Stimulated activated CD8-positive, alpha-beta memory T cell treated with anti-CD3 and anti-CD28 coated beads, Interleukin-7, amount 100 ng/mL, for 24 hours (primary cell): ENCODE measurements at places on chromosomes 6 and 20.

GRCh38 chr20:1414982-1415381 is 22.1 kb upstream of the FKBP1A start:
- no peak for DNase-seq

DNA sequence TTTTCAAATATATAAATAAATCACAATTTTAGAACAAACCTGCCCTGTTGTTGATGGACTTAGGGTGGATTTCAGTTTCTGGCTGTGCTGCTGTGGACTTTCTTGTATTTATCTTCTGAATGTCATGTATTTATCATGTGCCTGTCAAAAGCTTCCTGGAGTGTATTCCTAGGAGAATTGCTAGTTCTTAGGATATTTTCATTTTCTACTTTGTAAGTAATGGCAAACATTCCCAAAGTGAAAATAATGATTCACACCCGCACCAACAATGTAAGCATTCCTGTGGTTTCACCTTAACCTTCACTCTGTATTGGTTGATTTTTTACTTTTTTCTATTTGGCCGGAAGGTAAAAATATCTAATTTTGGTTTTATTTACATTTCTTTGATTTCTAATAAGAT is 387.8 kb downstream of the SMOC2 start:
- no peak for DNase-seq

GRCh38 chr6:162099685-162100084 is 627.9 kb downstream of the PRKN start:
- DNase-seq, result no peak

DNA sequence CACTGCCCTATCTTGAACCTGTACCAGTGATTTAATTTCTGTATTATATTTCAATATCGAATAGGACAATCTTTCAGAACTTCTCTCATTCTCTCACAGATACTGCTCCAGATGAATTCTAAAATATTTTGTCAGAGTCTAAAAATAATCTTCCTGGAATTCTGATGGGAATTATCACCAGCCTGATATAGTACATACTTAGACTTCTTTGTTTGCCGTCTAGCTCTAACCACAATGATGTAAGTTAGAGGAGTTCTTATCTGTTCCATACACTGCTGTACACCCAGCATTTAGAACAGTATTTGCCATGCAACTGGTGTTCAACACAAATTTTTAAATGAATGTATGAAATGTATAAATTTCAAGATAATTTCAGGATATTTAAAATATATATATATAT is 1.3 kb upstream of the HUS1B start:
- no peak for DNase-seq

- DNase-seq, result no peak
These were observed 490 bp downstream of the MMUT start for GRCh38 chr6:49462599-49462926.

DNA sequence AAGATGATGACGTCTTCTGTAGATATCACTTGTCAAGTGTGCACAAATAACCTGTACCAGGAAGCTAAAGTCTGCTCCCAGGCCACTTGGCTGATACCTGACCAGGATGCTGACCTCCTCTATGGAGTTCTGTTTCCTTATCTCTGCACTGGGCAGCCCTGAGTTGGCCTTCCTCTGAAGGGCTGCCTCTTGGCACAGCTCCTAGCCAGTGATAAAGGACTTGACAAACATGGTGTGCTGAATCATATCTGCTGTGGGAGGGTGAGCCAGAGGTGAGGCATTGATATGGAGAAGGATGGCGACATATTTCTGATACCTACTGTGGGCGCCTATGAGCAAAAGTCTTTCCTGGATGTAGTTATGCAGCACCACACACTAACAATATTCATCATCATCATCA is 32.8 kb upstream of the FOXA2 start:
- no peak for DNase-seq

DNA sequence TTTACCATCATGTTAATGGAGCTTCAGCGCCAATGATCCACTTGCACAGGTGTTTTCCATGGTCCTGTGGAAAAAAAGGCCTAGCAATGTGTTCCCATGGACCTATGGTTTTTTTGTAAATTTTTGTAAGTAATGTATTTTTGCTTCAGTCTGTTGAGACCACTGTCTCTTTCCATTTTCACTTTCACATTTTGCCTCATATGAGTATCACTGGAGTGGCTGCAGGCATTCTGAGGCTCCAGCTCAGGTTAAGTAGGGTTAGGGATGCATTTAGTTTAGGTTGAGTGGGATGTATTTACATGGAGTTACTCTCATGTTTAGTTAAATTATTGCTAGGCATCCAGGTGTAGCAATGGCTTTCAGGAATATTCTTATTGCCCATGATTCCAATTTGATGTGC is 19.2 kb upstream of the LMBRD1 start:
- DNase-seq, result no peak

DNA sequence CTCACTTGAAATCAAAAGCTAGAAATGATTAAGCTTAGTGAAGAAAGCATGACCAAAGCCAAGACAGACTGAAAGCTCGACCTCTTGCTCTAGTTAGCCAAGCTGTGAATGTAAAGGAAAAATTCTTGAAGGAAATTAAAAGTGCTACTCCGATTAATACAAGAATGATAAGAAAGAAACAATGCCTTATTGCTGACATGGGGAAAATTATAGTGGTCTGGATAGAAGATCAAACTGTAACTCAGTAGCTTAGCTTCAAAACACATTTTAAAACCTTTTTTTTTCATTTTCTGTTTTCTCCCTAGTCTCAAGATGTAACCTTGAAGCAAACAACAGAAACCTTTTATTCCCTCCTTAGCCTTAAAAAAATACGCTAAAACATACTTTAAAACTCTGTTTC is 11.4 kb upstream of the GJE1 start:
- no peak for DNase-seq

GRCh38 chr6:13593103-13593502 is 18.7 kb downstream of the SIRT5 start:
- no peak for DNase-seq

GRCh38 chr20:10430000-10430466 is 4.0 kb downstream of the MKKS start:
- no peak for DNase-seq

- DNase-seq, result no peak
These were observed 135.3 kb upstream of the ARMC2 start for GRCh38 chr6:108712946-108713345.

- no peak for DNase-seq
These were observed 15.0 kb downstream of the BLTP3A start for GRCh38 chr6:34806738-34807453.

DNA sequence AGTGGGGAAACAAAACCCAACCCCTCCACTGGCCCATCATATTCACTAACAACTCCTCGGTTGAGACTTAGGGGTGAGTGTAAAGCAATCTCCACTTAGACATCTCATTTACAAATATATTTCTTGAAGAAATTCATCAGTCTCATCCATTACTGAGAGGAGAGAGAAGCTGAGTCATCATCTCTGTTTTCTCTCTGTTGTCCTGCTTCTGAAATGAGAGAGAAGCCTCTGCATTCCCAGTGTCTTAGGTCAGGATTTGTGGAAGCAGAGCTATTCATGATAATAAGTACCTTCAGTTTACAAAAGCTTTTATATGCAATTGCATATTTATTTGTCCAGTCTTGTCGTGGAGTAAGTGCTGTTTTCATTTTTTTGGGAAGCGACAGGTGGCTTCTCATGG is 879 bp downstream of the MEP1A start:
- DNase-seq, result no peak

- no peak for DNase-seq
These were observed 85.5 kb downstream of the BMP7 start for GRCh38 chr20:57180954-57181353.

DNA sequence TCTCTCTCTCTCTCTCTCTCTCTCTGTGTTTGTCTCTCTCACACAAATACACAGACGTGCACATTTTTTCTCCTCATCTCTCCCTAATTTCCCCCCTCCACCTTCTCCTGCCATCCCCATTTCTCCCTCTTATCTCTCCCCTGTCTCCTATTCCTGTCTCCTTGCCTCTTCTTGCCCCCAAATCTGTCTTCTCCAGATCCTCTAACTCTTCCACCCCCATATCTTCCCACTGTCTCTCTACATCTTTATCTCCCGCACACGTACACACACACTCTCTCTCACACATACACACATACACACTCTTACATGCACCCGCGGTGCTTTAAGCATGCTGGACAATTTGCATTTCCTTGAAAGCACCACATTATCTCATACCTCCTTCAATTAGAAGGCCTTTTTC is 15.9 kb downstream of the KIZ start:
- no peak for DNase-seq

DNA sequence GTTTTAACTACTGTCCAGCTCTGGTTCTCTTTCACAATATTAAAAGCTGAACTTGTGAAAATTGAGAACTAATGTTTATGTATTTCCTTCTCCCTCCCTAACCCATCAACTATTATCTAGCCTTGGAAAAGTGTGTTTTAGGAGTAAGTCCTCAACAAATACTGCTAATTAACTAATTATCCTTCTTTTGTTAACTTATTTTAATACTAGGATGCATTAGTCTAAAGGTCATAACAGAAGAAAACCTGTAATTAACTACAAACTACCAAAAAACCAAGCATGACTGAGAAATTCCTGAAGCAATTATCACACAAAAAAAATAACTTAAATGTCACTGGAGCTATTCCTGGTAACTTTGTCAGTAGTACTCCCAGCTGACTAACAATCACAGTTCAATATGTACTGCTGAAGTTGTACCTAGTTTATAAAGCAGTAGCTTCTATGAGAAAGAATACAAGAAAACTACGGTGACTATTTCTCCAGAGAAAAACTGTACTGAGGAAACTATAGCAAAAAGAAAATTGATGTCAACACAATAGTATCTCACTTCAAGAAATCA is 301.9 kb downstream of the LAMA2 start:
- no peak for DNase-seq

GRCh38 chr6:16196984-16197546 is 41.3 kb upstream of the GMPR start:
- no peak for DNase-seq

- no peak for DNase-seq
These were observed 104.7 kb upstream of the TMEM170B start for GRCh38 chr6:11432713-11433450.

- peak; percentile 12 for DNase-seq
These were observed 48.4 kb downstream of the CEP43 start for GRCh38 chr6:167047554-167047953.

DNA sequence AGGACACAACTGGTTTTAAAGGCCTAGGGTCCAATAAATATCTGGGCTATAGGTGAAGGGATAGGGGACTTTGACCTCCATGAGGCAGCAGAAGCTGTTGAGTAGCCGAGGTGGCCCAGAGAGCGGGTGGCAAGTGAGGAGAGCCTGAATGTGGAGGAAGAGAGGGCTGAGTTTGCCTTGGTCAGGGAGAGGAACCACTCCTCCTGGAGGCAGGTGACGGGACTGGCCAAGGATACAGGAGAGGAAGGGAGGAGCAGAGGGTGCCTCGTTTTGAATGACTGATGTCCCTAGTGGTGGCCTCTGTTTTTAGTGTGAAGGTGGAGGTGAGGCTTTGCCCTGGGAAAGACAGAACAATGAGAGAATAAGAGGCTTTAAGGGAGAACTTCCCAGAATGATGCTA is 19.1 kb upstream of the AAR2 start:
- DNase-seq, result no peak

DNA sequence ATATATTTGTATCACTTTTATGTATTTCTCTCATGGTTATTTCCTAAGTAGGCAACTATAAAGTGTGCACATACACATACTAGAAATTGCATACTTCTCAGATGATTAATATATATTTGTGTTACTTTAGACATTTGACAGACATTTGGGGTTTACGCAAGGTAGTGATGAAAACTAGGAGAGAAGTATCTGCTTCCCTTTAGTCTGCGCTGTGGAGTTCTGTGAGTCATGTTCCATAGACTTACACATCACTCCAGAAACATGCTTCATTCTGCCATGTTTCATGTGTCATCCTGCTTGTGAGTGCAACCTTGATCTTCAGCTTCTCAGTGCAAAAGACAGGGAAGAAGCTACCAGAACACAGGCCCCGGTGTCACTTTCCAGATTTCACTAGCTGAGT is 200.7 kb upstream of the BMP2 start:
- no peak for DNase-seq

- DNase-seq, result peak; percentile 93
These were observed at the start of gene CMTR1 for GRCh38 chr6:37432916-37433656. Gene CMTR1, plus strand, starts transcription at chr6:37433221. Its CDS starts 2,409 bp downstream, at chr6:37435630.
